ENCODE measurements at places on chromosomes 11 and 22.

- DNase-seq, result no peak
These were observed 5.7 kb downstream of the LTBP3 start for GRCh38 chr11:65552388-65552951.

DNA sequence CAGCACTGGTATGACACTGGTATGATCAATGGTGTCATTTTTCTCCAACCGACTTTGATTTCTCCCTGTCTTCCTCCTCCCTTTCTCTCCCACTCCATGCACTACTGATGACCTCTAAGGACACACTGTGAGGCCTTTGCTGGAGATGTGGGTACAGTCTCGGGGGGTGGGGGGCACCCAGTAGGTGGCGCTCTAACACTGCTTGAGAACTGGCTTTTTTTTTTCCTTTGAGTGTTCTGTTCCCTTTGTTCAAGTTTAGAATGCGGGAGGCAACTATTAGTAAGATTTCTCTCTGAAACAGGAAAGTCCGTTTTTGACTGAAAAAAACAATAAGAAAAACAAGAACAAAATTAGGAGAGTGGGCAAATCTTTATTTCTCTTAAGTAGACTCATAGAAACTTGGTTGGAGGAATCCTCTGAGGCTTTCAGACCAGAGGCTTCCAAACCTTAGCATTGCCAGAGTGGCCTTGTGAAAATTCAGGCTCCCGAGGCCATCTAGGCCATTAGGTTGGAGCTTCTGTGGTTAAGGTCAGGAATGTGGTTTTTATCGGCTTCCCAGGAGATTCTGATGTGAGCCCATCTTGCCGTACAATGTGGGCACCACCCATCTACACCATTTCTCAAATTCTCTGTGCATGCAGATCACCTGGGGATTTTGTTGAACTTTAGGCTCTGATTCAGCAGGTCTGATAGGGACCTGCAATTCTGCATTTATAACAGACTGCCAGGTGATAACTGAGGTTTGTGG lies 43.2 kb downstream of the PANX1 start:
- peak; percentile 9 for DNase-seq

- DNase-seq, result no peak
These were observed 510.8 kb downstream of the NELL1 start for GRCh38 chr11:21180182-21180581.

GRCh38 chr11:129146191-129146590 lies 45.9 kb downstream of the ARHGAP32 start:
- DNase-seq, result no peak

- peak; percentile 18 for DNase-seq
These were observed 112.1 kb upstream of the DRD2 start for GRCh38 chr11:113587308-113587739.

DNA sequence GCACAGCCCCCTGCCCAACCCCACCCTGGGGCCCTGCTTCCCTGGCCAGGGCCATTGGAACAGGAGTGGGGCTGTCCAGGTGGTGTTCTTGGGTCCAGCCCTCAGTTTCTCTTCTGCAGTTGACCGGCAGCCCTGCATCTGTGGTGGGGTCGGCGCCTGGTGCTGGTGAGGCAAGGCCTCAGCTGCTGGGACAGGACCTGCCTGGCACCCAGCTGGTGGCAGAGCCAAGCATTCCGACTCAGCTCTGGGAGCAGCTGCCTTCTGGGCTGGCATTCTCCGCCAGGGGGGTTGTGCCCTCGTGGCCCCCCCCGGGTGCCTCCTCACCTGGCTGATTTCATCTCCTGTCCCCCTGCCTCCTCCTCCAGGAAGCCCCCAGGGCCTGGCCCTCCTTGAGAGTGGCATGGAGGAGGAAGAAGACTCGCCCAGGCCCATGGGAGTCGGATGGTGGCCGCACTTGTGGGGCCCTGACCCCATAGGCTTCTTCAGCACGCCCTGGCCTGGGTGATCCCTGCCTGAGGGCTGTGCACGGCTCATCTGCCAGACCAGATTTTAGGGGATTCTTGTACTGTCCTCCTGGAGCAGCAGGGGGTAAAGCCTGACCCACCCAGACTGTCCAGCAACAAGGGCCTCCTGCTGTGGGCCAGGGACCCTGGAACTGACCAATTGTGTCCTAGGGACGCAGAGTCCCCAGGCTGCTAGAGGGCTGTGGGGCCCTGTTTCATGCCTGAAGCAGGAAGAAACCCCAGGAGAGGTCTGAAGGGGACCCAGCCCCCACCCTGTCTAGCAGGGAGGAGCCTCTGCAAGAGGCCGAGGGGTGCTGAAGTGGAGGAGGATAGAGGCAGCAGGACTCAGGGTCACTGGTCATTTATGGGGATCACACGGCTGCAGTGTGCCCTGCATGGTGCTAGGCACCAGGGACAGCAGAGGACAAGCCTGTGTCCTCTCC lies 11.6 kb downstream of the CD81 start:
- no peak for DNase-seq

DNA sequence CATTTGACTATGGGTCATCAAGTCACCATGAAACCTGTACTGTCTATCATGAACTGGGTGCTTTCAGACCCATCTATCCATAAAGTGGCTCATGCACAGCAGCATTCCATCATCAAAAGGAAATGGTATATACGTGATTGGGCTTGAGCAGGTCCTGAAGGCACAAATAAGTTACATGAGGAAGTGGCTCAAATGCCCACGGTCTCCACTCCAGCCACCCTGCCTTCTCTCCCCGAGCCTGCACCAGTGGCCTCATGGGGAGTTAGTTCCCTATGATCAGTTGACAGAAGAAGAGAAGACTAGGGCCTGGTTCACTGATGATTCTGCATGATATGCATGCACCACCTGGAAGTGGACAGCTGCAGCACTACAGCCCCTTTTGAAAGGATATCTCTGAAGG lies 312.5 kb downstream of the TENM4 start:
- no peak for DNase-seq

- no peak for DNase-seq
These were observed 798 bp downstream of the BCR start for GRCh38 chr22:23180893-23181720.

GRCh38 chr11:118437208-118438125 lies 1.2 kb downstream of the KMT2A start:
- no peak for DNase-seq
